Bronchial epithelial cell (primary cell): ENCODE measurements at places on chromosomes 2 and 18. TPM values are rescaled to one million over a fixed set of nuclear protein-coding genes. Genes with fewer than 3 reads are reported as not detected.

- no peak for DNase-seq
Measured at GRCh38 chr2:162537651-162538050, 193.7 kb downstream of the GCA start.

Gene TMEM17
- 1.1 and 1.2 TPM in 2 replicates for total RNA-seq

Gene SPC25
- total RNA-seq, result 0.13 TPM in 1 of 2 replicates, not detected in the other

- DNase-seq, result no peak
Measured at GRCh38 chr2:71944806-71945602, 202.7 kb downstream of the CYP26B1 start.

- DNase-seq, result no peak
Measured at GRCh38 chr2:234912437-234912836, 39.4 kb upstream of the SH3BP4 start.

DNA sequence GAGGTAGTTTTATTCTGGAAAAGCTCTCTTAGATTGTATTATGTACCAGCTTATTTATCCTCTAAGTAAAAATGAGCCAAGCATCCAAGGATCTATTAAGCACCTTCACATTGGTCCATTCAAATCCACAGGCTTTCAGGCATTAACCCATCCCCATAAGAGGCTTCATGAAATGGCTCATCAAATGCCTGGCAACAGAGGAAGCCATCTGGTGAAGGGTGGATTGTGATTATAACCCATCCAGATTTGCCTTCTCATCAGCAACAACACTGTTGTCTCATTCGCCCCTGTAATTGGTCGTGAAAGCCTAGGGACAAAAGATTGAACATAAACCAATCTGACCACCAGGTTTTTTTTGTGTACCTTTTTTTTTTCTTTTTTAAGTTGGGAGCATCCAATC, 134.3 kb upstream of the TACR1 start:
- DNase-seq, result no peak

Gene TRABD2A
- total RNA-seq, result 0.64 and 1.3 TPM in 2 replicates

- peak; percentile 16 for DNase-seq
Measured at GRCh38 chr18:56645415-56646016, 5.6 kb upstream of the WDR7 start.

Gene MMADHC
- 155 and 195 TPM in 2 replicates for total RNA-seq

DNA sequence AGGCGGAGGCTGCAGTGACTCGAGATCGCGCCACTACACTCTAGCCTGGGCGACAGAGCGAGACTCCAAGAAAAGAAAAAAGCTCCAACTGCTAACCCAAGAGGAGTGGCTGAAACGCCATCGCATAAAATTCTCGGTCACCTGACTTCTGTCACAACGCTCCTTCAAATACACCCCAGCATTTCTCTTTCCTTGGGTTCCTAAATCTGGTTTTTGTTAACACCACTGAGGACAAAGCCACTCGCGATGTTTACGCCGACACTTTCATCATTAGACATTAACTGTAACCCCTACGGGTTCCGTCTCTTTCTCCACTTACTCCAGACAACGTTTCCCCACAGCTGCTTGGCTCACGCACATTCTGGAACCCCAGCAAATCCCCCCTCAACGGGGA, 679 bp downstream of the CLK1 start:
- DNase-seq, result no peak

DNA sequence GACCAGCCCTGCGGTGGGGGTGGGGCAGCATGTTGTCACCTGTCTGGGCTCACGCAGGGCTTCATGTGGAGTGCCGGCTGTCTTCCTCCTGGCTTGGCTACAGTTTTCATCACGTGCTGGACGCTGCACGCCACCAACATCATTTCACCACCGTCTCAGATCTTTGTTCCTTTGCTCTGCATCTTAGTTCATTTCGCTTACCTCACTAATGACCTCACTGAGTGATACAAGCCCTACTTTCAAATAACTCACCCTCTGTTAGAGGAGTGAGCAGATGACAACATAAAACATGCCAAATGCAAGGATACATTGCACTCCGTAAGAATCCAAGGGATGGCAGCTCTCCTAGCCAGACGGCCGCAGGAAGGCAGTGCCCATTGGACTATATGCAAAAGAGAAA, 527.5 kb downstream of the GALR1 start:
- no peak for DNase-seq

DNA sequence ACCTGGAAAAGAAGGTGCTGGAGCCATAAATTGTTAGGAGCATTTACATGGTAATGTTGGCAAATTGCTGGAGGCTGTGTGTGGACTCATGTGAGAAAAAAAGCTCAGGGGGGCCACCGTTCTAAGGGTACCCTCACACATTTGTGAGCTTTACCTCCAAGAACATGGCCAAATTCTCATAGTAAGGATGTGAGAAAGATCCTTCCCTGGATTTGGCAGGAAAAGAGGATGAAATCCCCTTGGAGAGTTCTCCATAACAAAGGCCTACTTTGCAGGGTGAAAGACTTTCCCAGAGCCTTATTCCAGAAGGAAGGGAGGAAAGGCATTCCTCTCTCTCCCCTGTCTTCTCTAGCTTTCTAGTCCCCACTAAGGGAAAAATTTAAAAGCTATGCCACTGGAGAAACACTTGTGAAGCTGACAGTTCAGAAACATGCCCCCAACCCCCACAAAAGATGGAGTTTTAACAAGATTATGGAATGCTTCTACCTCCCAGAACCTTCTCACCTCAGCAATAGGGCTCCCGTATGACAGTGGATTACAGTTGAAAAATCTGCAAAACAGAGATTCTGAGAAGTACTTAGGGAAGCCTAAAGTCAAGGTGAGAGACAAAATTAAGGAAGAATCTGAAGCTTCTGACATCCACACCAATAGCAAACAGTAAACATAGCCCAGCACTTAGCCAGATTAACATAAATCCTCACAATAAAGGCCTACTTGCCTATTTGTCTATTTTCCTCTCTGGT, 20.2 kb upstream of the ERMN start:
- no peak for DNase-seq

DNA sequence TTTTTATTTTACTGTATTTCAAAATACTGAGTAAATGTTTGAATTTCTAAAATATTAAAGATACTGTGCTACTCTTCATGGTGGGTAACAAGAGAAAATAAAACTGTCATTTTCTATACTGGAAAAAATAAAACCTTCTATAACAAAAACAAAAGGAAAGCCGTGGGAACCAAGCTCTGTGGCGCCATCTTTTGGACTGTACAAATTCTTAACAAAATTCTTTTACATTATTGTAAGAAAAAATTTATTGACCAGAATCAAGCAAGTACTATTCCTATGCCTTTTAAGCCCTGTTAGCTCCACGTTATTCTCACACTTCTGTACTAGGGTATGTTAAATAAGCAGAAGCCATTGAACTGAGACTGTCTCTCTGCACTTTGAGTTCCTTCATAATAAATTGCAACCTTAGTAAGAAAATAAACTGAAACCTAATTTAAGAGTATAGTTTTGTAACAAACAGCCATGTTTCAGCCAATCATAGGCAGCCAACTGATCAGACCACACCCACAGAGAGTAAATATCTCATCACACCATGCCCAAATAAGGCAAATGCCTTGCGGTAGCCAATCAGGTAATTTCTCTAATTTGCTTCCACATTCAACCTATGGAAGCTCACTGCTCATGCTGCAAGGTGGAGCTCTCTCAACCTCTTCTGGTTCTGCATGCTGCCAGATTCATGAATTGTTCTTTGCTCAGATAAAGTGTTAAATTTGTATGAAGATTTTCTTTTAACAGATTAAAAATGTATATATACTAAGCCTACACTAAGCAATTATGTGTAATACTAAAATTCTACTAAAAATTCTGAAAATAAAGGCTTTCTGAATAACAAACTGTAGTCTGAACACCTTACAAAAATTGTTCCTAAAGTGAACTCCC, 42.2 kb downstream of the HIBCH start:
- peak; percentile 57 for DNase-seq

DNA sequence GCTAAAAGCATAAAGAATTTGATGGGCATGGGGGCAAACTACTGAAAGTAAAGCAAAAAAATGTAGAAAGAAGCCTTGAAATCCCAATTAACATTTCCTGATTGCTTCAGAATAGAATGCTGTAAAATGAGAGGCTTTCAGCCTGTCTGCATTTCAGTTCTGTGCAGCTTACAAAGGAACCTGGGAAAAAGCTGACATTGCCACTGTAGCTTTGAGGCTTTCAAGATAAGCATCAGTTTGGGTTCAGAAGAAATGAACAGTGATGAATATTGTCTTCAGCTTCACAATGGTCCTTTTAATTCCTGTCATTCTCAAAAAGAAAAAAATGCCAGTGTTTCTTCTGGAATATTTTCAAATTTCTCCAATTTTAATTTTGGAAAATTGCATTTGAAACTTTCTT, 242.7 kb downstream of the LRRTM1 start:
- DNase-seq, result no peak

Gene SLC19A3
- not detected in 2 replicates for total RNA-seq

DNA sequence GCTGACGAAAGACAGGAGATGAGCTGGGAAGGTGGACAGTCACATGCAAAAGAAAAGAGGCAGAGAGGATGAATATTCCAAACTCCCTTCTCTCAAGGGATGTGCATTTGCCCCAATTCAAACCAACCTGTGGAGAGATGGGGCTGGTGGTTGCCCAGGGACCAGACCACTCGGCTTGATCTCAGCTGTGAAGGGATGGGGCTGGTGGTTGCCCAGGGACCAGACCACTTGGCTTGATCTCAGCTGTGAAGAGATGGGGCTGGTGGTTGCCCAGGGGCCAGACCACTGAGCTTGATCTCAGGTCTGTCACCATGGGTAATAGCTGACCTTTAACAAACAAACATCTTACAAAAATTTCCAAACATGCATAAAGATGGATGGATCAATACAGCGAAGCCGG, 42.5 kb upstream of the SALL3 start:
- DNase-seq, result no peak

DNA sequence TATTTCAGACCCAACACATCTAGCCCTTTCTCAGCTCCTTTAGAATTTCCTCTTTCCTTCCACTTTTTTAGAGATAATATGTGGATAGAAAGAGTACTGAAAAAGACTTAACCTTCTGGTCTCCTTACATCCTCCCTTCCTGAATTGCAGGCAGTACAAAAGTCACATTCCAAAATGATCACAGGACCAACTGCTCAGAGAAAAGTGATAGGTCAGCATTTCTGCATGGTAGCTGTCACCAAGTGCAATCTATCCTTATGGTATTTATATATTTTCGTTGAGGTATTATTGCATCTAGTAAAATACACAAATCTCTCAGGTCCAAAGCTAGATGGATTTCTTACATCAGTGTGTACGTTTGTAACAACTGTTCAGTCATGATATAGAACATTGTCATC, 427.5 kb downstream of the LPIN1 start:
- no peak for DNase-seq

GRCh38 chr2:173343921-173344320, 10.8 kb upstream of the CDCA7 start:
- DNase-seq, result peak; percentile 2

Gene CD28
- not detected in 2 replicates for total RNA-seq

GRCh38 chr2:96427917-96428316, 77.2 kb downstream of the NEURL3 start:
- peak; percentile 100 for DNase-seq

DNA sequence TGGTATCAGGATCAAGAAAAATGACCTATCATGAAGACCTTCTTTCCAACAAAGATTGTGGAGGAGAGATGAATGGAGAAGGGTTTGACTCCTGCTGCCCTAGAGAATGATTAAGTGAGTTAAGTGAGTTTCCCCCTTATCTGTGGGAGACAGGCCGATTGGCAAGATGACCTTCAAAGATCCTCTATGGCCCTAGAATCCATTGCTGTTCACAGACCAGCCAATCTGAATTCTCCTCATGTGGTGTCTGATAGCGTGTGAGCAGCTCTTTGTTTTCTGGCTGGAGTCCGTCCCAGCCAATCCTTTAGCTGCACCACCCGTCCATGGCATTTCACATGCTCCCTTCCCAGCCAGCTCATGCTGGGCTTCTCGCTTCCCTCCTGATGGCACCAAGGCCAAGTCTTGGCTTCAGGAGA, 79.4 kb downstream of the MARCHF4 start:
- DNase-seq, result no peak

DNA sequence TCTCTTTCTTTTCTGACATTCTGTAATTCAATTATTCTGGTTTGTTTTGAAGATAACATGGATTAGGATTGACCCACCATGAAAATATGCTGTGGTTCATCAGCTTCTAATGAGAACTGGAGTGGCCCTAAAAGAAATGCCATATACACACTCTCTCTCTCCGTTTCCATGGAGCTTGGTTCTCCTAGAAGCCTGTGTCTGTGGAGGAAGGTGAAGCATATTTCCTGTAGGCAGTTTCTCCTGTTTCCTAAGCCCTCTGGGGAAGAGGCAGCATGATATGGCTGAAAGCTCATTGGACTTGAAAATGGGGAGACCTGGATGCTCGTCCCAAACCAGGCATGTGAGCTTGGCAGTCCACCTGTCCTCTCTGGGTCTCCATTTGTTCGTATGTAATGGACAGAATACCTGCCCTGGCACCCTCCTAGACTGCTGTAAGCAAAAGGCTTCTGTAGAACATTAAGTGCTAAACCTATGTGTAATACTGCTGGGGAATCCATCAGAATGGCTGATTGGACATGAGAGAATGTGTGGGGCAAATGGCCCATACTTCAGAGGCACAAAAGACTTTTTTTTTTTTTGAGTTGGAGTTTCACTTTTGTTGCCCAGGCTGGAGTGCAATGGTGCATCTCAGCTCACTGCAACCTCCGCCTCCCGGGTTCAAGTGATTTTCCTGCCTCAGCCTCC, 75.3 kb upstream of the PPP1CB start:
- no peak for DNase-seq
